Activated T-helper 2 cell treated with anti-CD3 and anti-CD28 coated beads, Interferon-gamma antibody, Interleukin-2, Interleukin-4, amounts not matched to agents 10 μg/mL and 5 μg/mL and 100 μg/mL, durations not matched to agents 14 hours and 24 hours and 36 hours (primary cell): ENCODE measurements at places on chromosomes 2 and 18. TPM values are rescaled to one million over a fixed set of nuclear protein-coding genes. Genes with fewer than 3 reads are reported as not detected.

GRCh38 chr2:127188797-127189196 is 31.3 kb downstream of the CYP27C1 start:
- H3K4me1 ChIP-seq: no peaks in the 10 kb centered on the region
- no peak overlapping the region for H3K4me3 ChIP-seq
- H3K27me3 ChIP-seq: peaks cover 5% of the 10 kb centered on the region
- no peak overlapping the region for H3K27ac ChIP-seq
- DNase-seq: no peak
- no peaks in the 10 kb centered on the region for H3K36me3 ChIP-seq

DNA sequence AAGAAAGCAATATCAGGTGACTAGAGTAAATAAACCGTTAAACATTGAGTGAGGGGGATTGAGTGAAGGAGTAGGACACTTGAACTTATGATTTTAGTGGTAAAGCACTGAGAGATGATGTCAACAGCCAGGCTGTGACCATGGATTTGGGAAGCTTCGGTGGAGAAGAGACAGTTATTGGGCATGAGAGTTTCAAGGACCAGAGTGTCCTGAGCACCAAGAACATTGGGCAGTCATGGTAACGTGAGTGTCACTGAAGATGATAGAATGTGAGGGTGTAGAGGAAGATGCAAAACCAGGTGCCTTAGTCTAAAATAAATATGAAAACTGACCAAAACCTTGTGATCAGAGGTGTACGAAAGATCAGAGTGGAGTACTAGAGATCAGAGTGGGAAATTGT is 248.1 kb downstream of the ASXL3 start:
- no peak for DNase-seq
- no peak overlapping the region for H3K27ac ChIP-seq
- H3K4me1 ChIP-seq: no peaks in the 10 kb centered on the region
- H3K36me3 ChIP-seq: no peaks in the 10 kb centered on the region
- H3K4me3 ChIP-seq: no peak overlapping the region

DNA sequence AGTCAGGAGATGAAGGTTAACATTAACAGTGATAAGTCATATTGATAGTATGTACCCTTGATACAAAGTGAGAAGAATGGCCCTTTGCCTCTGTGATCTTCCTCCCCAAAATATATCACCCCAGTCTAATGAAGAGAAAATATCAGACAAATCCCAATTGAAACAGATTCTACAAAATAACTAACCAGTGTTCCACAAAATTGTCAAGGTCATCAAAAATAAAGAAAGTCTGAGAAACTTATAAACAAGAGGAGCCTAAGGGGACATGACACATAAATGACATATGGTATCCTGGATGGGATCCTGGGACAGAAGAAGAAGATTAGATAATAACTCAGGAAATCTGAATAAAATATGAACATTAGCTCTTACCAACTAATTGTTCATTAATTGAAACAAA is 398.4 kb downstream of the DSC3 start:
- H3K4me3 ChIP-seq: no peak overlapping the region
- H3K27ac ChIP-seq: no peak overlapping the region
- no peak for DNase-seq

GRCh38 chr18:23066060-23066459 is 69.2 kb upstream of the CABLES1 start:
- peaks cover 20% of the 10 kb centered on the region for H3K36me3 ChIP-seq
- DNase-seq: no peak
- peaks cover 25% of the 10 kb centered on the region for H3K4me1 ChIP-seq
- no peak overlapping the region for H3K4me3 ChIP-seq

DNA sequence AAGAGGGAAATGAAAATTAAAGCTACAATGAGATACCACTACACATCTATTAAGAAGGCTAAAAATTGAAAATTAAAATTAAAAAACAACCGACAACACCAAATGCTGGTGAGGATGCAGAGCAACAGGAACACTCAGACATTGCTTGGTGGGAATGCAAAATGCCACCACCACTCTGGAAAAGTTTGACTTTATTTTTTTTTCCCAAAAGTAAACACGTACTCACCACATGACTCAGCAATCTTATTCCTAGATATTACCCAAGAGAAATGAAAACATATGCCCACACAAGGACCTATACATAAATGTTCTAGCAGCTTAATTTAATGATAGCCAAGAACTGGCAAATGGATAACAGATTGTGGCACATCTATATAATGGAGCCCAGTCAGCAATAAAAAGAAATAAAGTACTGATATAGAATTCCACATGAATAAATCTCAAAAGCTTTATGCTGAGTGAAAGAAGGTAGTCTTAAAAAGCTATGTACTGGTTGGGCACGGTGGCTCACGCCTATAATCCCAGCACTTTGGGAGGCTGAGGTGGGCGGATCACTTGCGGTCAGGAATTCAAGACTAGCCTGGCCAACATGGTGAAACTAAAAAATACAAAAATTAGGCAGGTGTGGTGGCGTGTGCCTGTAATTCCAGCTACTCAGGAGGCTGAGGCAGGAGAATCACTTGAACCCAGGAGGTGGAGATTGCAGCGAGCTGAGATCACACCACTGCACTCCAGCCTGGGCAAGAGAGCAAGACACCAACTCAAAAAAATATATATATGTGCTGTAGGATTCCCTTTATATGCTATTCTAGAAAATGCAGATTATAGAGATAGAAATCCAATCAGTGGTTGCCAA is 4.2 kb upstream of the PROC start:
- H3K27ac ChIP-seq: no peak overlapping the region
- DNase-seq: no peak
- H3K36me3 ChIP-seq: peaks cover 5% of the 10 kb centered on the region
- peaks cover 4% of the 10 kb centered on the region for H3K27me3 ChIP-seq

- H3K4me3 ChIP-seq: no peak overlapping the region
- no peaks in the 10 kb centered on the region for H3K36me3 ChIP-seq
- H3K4me1 ChIP-seq: no peaks in the 10 kb centered on the region
Measured at GRCh38 chr18:75829091-75829490, 401.6 kb upstream of the SMIM21 start.

- H3K4me1 ChIP-seq: peaks cover 3% of the 10 kb centered on the region
- no peak for DNase-seq
- H3K27ac ChIP-seq: no peak overlapping the region
- no peak overlapping the region for H3K4me3 ChIP-seq
- H3K36me3 ChIP-seq: peaks cover 37% of the 10 kb centered on the region
Measured at GRCh38 chr2:3424171-3424795, 44.8 kb downstream of the TRAPPC12 start.

- no peaks in the 10 kb centered on the region for H3K4me1 ChIP-seq
- H3K27ac ChIP-seq: no peak overlapping the region
- no peak overlapping the region for H3K4me3 ChIP-seq
- no peaks in the 10 kb centered on the region for H3K27me3 ChIP-seq
- no peaks in the 10 kb centered on the region for H3K36me3 ChIP-seq
Measured at GRCh38 chr18:53567929-53568574, 656.4 kb downstream of the MBD2 start.

DNA sequence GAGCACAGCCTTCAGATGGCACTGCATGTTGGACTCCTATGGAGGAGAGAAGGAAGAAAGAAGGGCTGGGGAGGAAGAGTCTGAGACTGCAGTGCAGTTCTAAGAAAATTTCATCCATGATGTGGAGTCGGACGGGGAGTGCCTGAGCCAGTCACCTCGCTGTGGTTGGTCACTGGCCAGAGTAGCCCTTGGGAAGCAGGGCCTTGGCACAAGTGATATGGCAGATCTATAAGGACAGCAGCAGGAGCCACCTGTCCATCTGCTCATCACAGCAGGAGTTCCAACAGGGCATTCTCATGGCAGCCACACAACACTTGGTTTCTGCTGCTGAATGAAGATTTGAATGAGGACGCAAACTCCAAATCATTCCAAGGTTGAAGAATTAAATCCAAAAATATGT is 314.8 kb downstream of the CYP26B1 start:
- no peaks in the 10 kb centered on the region for H3K36me3 ChIP-seq
- H3K4me1 ChIP-seq: no peaks in the 10 kb centered on the region
- no peaks in the 10 kb centered on the region for H3K27me3 ChIP-seq

- H3K36me3 ChIP-seq: no peaks in the 10 kb centered on the region
- H3K4me3 ChIP-seq: no peak overlapping the region
- H3K27ac ChIP-seq: no peak overlapping the region
- no peaks in the 10 kb centered on the region for H3K27me3 ChIP-seq
- H3K4me1 ChIP-seq: peaks cover 6% of the 10 kb centered on the region
- DNase-seq: no peak
Measured at GRCh38 chr2:23526114-23526513, 141.1 kb downstream of the KLHL29 start.

DNA sequence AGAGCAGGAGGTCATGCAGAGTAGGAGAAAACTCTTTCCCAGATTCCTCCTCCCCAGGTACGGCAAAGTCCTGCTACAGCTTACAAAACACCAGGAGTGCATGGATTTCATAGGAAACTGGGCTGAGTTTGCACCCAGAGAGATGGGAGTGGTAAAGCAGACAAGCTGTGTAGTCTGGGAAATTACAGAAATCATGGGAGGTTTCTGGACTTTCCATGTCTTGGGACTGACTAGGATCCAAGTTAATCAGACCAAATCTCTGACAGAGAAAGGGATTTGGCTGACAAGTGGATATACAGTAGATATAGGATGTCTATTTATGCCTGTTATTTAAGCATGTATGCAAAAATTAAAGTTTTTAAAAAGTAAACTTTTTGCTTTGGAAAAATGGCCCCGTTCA is 205.4 kb upstream of the ACVR2A start:
- H3K27me3 ChIP-seq: peaks cover 2% of the 10 kb centered on the region
- no peak overlapping the region for H3K27ac ChIP-seq
- DNase-seq: no peak
- H3K36me3 ChIP-seq: no peaks in the 10 kb centered on the region
- peaks cover 10% of the 10 kb centered on the region for H3K4me1 ChIP-seq

GRCh38 chr18:8841781-8842485 is 136.6 kb downstream of the MTCL1 start:
- DNase-seq: no peak
- no peak overlapping the region for H3K4me3 ChIP-seq
- H3K4me1 ChIP-seq: no peaks in the 10 kb centered on the region
- no peaks in the 10 kb centered on the region for H3K36me3 ChIP-seq
- H3K27me3 ChIP-seq: no peaks in the 10 kb centered on the region
- H3K27ac ChIP-seq: no peak overlapping the region

DNA sequence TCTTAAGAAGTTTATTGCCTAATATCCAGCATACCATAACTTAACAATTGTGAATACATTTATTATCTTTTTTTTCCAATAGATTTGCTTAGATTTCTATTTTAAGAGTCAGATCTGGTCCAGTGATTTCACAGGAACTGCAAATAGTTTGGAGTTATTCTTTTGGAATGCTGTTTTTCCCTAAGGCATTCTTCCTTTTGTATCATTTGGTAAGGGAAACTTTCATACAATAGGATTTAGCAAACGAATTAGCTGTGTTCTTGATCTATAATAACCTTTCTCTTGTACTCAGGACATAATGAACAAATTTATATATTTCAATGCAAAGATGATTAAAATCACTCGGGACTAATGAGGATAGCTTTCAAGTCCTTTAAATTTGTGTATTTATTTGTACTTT is 201.6 kb downstream of the ERBB4 start:
- H3K27me3 ChIP-seq: no peaks in the 10 kb centered on the region
- no peaks in the 10 kb centered on the region for H3K36me3 ChIP-seq
- no peak for DNase-seq

- no peak overlapping the region for H3K4me3 ChIP-seq
- DNase-seq: no peak
Measured at GRCh38 chr2:233437439-233437955, 83.2 kb downstream of the DGKD start.

DNA sequence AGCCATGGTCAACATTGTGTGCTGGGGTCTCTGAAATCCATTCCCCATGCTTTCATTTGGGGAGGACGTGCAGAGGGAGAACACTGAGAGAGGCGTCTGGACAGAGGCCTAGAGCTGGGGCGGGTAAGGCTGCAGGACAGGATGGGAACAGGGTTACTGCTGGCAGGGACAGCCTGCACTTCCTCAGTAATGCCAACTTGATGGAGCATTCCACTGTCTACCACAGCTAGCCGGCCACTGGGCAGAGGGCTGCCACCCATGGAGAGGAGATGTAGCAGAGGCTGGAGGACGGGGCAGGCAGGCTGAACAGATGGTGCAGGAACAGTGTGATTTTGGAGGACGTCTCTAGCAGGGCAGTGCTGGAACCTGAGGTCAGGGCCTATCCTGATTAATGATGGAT is 29.3 kb downstream of the MRPL33 start:
- no peaks in the 10 kb centered on the region for H3K4me1 ChIP-seq
- no peaks in the 10 kb centered on the region for H3K27me3 ChIP-seq
- DNase-seq: no peak
- H3K36me3 ChIP-seq: no peaks in the 10 kb centered on the region
- H3K27ac ChIP-seq: no peak overlapping the region
- H3K4me3 ChIP-seq: no peak overlapping the region

DNA sequence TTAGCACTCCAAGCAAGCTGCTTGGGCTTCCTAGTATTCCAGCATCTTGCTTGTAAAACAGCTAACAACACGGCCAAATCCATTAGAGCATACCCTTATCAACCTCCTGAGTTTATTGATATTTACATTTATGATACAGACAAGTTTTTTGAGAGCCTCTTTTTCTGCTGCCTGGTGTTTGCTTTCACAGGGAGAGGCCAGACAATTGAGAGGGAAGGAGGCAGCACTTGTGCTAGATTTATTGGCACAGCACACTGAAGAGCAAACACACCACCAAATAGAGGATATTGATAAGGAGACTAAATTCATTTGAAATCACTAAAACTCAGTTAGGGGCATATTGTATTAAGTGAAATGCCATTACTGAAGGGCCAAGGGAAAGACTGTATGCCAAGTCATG is 1142.3 kb upstream of the FANCL start:
- no peak overlapping the region for H3K27ac ChIP-seq

Gene HAAO
- 5.1 and 5.8 TPM in 2 replicates for total RNA-seq

Gene NOP58
- 206 and 211 TPM in 2 replicates for total RNA-seq

Gene PRKAG3
- not detected in 2 replicates for total RNA-seq

Gene PIKFYVE
- 30.3 and 34.1 TPM in 2 replicates for total RNA-seq

Gene PNKD
- total RNA-seq: 19.9 and 20.8 TPM in 2 replicates
